ENCODE measurements at places on chromosomes 12 and 14.

- DNase-seq = no peak
These were observed 142.5 kb downstream of the SAMD4A start for GRCh38 chr14:54709444-54709843.

GRCh38 chr12:90915353-90915752 is 39.6 kb downstream of the CCER1 start:
- no peak for DNase-seq

DNA sequence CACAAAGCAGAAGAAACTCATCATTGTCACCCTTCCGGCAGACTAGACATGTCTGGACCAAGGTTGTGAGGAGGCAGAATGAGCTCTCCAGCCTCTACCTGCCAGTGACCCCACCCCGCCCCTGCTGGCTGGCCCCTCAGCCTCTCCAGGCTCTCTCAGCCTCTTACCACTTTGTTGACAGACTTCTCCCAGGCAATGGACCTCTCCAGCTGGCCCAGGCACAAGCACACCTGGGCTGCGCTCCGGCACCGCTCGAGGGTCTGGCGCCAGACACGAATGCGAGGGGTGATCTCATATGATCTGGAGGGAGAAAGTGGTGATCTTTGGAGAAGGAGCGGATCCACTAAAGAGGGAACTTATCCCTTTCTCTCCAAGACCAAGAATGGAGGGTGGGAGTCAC is 30.3 kb downstream of the BAZ2A start:
- no peak for DNase-seq

DNA sequence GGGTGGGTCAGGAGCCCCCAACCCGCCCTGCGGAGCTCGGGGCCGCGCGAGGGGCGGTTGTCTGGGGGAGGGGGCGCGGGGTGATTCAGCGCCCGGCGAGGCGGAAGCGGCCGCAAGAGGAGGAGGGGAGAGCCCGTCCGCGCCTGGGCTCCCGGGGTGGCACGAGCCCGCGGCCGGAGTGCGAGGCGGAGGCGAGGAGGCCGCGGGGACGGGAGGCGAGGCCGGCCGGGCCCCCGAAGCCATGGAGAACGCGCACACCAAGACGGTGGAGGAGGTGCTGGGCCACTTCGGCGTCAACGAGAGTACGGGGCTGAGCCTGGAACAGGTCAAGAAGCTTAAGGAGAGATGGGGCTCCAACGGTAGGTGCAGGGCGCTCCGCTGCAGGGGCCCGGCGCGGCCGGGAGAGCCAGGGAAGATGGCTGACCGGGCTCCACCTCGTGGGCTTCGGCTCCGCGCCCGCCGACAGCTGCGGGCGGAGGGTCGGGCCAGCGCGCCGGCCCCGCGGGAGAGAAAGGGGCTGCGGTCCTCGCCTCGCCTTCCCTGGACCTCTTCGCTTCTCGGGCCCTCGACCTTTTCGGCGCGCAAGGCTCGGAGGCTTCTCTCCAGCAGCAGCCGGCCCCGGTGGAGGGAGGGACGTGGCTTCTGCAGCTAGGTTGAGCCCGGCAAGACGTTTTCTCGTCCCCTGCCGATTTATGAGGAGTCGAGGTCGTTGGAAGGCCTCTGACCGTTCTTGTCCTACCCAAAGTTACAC is 677 bp downstream of the ATP2A2 start:
- DNase-seq = peak; percentile 77

DNA sequence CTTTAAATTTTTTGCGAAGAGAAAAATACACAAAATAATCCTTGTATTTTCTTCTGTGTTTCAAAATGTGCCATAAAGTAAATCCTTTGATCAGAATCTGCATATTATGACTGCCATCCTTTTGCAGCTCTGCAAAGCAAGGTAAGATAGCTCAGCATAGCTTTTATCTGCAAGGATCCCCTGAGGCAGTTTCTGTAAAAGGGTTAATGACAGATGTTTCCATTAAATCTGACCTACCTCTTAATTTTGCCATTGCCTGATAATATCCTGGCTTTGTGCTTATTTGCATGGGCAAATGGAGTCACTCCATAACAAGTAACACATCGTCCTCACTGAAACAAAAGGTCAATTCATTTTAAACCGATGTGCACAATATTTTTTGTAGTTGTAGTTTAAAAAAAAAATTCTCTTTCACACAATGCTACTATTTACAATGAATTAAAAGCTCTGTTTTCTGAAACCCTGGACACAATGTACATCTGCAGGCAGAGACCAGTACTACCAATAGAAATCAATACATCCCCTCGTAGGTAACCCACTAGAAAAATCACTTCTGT is 108.5 kb upstream of the SOX5 start:
- no peak for DNase-seq

DNA sequence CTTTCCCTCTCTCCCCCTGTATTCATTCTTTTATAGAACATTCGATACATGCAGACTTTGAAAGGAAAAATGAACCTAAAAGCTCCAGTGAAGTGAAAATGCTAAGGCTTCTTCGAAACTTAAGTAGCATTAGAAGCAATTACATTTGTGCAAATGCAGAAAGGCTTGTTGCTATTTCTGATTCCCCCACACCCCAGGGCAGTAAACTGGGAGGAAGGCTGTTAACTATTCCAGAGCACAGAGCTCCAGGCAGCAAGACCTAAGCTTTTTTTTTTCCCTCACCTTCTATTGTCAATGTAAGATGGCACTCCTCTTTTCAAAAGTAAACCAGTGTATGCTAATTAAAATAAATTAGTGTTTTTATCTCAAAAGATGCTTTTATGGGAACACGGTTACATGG is 448.9 kb upstream of the TBX3 start:
- no peak for DNase-seq

GRCh38 chr14:46057799-46058198 is 593.8 kb downstream of the RPL10L start:
- DNase-seq = no peak

GRCh38 chr12:128933926-128934325 is 80.6 kb downstream of the GLT1D1 start:
- DNase-seq = no peak

GRCh38 chr12:101824831-101825230 is 5.9 kb downstream of the GNPTAB start:
- DNase-seq = no peak

DNA sequence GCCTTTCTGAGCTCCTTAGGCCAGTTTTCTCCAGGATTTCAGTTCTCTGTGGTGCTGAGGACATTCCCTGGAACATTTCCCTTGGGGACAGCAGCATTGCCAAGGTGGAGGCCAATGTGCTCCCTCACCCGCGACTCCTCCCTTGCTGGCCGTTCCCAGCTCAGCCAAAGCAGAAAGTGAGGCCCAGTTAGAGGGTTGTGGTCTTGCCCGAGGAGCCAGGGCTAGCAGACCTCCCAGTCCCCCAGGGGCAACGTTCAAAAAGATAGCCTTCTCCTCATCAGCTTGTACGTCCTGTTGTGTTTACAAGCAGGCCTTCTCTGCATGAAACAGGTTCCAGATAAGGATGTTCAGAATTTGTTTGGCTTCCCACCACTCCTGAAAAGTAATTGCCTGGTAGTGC is 78.4 kb downstream of the SSPN start:
- no peak for DNase-seq

DNA sequence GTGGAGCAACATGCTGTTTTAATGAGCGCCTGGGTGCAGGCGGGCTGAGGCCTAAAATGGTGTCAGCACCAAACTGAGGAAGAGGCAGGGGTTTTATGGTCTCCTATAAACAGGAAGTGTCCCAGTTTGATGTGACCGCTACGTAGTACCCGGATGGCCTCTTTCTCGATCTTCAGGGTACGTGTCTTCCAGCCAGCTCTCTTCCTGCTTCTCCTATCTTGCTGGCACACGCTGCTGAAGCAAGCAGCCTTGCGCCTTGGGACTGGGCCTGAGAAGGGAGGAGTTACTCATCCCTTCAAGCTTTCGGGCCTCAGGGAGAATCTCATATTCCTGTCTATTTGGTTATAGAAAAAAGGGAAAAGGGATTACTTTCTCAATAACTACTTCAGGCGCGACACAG is 28.2 kb upstream of the RNASE1 start:
- no peak for DNase-seq

DNA sequence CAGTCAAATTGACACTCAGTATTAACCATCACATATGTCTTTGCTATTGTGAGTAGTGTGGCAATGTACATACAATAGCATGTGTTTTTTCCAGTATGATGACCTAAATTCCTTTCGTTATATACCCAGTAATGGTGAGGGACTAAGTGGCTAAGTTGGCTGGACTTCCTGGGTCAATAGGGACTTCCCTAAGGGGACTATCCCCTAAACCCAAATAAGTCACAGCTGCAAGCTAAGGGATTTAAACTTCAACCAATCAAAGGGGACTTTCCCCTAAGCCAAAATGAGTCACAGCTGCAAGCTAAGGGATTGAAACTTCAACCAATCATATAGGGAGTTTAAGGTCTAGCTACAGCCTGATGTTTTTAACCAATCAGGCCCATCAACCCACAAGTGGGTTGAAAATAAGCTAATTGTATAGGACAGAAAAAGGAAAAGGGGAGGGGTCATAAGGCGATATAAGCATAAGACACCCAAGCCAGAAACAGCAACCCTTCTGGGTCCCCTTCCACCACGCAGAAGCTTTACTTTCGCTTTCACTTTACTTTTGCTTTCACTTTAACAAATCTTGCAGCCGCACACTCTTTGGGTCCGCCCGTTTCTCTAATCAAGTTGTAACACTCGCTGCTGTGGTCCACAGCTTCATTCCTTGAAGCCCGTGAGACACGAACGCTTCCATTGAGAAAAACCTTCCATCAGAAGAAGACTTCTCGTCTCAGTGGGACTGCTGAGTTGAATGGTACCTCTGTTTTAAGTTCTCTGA is 404.4 kb downstream of the FLRT2 start:
- DNase-seq = peak; percentile 84

DNA sequence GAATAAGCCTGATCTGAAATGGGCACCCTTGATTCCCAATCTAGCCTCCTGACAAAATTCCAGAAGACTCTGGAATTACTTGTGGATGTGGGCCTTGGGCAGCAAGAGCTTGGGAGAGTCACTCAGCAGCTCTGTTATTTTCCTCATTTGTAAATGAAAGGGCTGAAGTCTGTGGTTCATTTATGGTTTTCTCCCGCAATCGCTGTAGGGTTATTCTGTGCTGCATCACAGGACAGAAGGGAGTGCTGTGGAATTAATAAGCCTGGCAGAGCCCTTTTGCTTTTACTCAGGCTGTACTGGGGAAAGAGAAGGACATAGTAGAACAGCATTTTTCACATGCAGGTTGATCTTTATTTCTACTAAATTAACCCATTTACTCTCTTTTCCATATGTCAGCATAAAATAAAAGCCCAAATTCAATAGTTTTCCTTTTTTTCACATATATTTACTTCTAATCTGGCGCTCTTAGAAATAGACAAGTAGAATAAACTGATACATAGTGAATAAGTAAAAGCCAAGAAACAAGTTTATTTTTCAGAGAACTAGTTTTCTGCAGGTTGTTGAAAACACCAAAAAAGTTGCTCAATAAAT is 49.2 kb downstream of the DUSP16 start:
- DNase-seq = no peak

GRCh38 chr14:49972823-49973222 is 79.9 kb downstream of the ARF6 start:
- peak; percentile 25 for DNase-seq

DNA sequence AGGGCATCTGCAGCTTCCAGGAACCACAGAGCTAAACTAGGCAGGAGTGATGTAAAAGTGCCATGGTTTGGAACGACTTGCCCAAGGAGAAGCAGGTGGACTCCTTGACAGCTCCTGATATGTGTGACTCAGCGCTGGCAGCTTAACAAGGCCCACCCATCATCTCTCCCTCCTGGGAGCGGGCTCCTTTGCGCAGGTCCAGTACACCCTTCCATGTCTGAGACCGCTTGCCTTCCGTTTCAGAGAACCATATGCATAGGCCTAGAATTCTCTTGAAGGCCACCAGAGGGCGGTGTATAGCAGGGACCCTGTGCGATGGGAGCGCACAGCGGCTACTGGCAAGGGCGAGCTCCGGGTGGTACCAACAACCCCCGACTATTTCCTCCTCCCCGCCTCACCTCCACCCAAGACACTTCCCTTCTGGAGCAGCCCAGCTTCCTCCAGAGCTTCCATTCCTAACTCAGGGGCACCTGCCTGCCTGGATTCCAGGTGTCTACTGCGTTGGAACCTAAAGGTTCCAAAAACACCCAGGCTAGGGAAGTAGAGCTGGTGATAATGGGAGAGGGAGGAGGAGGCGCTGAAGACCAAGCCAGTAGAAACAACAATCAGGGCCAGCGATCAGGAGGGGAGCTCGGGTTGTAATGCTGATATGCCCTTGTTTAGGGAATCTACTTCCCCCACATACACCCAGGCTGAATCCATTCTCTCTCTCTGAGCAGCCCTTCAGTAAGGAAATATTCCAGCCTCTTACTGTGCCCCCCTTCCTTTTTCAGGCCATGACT is 6.3 kb downstream of the DHH start:
- peak; percentile 71 for DNase-seq

- no peak for DNase-seq
These were observed 19.5 kb upstream of the NUBPL start for GRCh38 chr14:31541702-31542101.

- DNase-seq = no peak
These were observed 1.5 kb upstream of the GPX2 start for GRCh38 chr14:64944041-64944440.

DNA sequence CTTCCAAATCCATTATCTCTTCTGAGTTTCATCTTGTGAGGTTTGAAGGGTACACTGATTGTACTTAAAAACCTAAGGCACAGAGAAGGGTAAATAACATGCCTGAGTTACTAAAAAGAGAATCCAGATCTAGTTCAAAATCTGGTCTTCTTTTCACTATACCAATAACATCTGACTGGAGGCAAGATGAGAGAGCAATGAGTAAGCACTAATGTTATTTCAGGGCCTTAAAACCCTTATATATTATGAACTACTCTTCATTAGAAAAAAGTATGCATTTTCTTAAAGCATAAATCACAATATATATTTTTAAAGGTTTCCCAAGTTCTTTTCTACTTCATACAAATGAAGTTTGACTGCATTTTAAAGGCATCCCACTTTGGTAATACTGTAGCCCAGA is 60.2 kb downstream of the GXYLT1 start:
- no peak for DNase-seq

GRCh38 chr12:82524641-82525040 is 162.1 kb upstream of the TMTC2 start:
- DNase-seq = no peak

GRCh38 chr12:46958599-46959290 is 120.7 kb upstream of the PCED1B start:
- no peak for DNase-seq

DNA sequence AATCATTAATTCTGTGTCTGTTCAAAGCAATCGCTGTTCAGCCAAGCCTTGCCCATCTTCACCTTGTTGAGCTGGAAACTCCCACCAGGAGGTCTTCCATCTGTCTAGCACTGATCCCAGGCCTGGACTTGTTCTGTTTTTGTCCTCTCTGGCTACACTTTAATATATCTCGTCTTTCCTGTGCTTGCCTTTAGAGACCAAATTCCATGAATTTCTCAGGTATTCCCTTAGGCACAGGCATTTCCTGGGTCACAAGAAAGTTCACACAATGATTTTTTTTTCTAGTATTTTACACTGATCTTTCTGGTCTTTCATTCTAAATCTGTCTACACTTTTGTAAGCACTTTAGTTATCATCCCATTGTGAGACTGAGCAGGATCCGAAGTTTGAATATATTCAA is 116.4 kb upstream of the CCND2 start:
- DNase-seq = no peak

Data from CD14-positive monocyte (primary cell).